Left lobe of liver (tissue), 2 donors: ENCODE measurements at places on chromosomes 11 and 22. TPM values are rescaled to one million over a fixed set of nuclear protein-coding genes. Genes with fewer than 3 reads are reported as not detected.

Gene SOX6
- 14.1 TPM for total RNA-seq

GRCh38 chr11:73322382-73323306, 14.6 kb downstream of the ARHGEF17 start:
- DNase-seq, result no peak

GRCh38 chr11:70209391-70209912, 6.4 kb downstream of the FADD start:
- DNase-seq, result no peak

- DNase-seq, result no peak
Measured at GRCh38 chr22:41353862-41354575, 27.7 kb upstream of the TEF start.

Gene NCAM1
- 2.8 TPM for total RNA-seq

DNA sequence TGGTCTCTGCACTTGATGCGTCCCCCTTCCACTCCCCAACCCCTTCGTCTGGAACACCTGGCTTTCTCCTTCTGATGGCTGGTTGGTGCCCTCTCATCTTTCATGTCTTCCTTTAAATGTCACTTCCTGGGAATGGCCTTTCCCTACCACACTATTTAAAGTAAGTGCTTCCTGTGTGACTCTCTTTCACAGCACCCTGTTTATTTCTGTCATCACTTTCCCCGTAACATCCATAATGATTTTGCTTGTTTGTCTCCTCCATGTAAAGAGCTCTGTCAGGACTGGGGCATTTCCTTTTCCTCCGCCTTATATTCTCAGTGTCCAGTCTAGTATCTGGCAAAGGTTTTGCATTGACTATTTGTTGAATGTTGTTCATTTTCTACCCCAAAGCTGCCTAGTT, 143.0 kb downstream of the DBX1 start:
- no peak for DNase-seq

Gene ARFIP2
- total RNA-seq, result 19.0 TPM

Gene TMEM135
- total RNA-seq, result 18.2 TPM

DNA sequence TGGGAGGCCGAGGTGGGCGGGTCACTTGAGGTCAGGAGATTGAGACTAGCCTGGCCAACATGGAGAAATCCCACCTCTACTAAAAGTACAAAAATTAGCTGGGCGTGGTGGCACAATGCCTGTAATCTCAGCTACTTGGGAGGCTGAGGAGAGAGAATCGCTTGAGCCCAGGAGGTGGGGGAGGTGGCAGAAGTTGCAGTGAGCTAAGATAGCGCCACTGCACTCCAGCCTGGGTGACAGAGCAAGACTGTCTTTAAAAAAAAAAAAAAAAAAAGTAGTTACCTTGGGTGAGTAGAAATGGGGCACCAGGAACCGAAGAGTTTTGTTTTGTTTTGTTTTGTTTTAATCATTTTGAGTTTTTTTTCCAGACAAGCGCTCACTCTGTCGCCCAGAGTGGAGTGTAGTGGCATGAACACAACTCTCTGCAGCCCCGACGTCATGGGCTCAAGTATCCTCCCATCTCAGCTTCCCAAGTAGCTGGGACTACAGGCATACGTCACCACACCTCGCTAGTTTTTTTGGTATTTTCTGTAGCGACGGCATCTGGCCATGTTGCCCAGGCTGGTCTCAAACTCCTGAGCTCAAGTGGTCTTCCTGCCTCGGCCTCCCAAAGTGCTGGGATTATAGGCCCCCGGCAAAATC, 15.8 kb downstream of the THAP12 start:
- DNase-seq, result no peak

GRCh38 chr11:43021466-43021865, 290.3 kb upstream of the API5 start:
- DNase-seq, result no peak

GRCh38 chr11:120068114-120068573, 69.8 kb downstream of the TRIM29 start:
- no peak for DNase-seq

Gene SMC1B
- total RNA-seq, result not detected

DNA sequence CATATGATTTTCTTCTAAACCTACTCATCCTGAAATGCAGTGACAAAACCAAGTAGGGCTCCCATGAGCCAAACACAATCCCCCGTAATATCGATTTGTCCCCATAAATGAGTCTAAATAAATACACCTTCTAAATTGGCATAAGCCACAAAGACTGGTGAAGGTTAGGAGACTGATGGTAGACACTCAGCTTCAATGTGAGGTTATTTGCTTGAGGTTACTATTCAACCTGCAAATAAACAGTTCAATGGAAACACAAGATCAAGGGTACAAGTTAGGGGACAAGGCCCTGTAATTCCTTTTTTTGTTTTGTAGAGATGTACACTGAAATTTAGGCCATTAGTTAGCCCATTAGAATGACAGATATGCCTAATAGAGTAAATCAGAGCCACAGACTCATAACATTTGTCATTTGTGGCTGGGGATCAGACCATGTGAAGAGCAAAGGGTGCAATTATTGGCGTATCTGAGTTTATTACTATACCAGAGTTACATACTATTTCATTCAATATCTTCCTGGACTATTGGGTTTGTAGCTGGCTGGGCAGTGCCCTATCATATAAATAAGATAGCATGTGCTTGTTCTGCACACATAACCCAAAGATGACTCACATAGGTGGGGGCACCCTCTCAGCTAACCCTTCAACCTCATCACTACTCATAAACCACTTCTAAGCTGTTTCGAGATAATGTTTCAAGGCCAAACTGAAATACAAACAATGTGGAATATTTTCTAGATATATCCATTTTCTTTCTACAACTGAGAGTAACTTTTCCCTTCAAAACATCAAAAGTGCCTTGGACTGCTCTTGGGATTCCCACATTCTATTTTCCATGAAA, 695.3 kb downstream of the KCNA4 start:
- no peak for DNase-seq

GRCh38 chr11:7673724-7674434, 579 bp upstream of the CYB5R2 start:
- no peak for DNase-seq

GRCh38 chr11:35293035-35293434, 126.3 kb downstream of the SLC1A2 start:
- no peak for DNase-seq
